Stimulated activated CD4-positive, alpha-beta T cell treated with anti-CD3 and anti-CD28 coated beads, Interleukin-4, amount 100 ng/mL, for 1 hour (primary cell): ENCODE measurements at places on chromosomes 6 and 20.
A peak's percentile ranks its signal among the peaks of the same experiment; 100 is the strongest.

- no peak for DNase-seq
These were observed 10.9 kb downstream of the FKBP1A start for GRCh38 chr20:1381753-1382591.

DNA sequence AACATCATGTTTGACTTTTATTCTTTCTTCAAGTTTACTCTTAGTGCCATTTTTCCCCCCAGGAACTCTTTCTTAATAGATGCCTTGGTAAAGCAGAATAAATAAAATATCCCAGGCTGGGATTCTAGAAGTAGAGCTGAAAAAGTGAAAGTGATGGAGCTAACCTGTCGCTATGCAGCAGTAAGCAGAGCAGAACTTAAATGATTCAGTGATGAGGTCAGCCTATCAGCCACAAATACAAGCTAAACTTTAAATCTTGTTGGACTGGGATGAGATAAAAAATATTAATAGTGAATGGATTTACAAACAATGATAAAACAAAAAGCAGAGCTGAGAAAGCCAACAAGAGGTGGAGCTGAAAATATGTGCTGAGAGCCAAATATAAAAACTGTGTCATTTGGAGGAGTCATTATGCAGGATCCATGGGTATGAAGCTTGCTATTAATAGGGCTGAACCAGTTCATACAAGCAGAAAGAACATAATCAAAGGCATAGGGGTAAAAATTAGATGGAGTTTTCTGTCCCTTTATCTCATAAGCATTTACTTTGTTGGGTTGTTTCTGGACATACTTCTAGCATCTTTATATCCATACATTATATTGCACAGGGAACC is 877.8 kb downstream of the EPHA7 start:
- DNase-seq: no peak

GRCh38 chr20:32009564-32009963 is 674 bp upstream of the CCM2L start:
- DNase-seq: no peak

DNA sequence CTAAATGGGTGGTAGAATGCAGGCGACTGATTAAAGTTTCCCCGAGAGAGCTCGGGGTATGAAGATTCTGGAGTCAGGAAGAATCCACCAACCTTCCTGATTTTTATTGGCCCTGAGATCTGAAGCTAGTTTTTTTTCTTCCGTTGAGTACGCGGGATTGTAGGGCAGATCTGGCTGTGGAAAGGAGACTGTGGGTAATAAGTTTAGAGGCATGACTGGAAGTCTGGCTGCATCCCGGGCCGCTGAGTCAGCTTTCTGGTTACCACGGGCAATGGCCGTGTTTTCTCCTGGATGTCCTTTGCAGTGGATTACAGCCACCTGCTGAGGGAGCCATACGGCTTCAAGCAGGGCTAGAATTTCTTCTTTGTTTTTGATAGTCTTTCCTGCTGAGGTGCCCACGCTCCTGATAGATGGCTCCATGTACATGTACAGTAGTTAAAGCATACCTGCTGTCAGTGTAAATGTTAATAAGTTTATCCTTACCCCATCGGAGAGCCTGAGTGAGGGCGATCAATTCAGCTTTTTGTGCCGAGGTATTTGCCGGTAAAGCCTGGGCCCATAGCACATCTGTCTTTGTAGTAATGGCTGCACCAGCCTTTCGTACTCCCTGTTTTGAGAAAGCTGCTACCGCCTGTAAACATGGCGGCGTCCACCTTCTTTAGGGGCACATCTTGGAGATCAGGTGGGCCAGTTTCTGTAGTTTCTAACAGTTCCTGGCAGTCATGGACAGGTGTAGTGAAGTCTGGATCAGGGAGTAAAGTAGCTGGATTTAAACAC is 154.0 kb downstream of the TRIM27 start:
- no peak for DNase-seq

DNA sequence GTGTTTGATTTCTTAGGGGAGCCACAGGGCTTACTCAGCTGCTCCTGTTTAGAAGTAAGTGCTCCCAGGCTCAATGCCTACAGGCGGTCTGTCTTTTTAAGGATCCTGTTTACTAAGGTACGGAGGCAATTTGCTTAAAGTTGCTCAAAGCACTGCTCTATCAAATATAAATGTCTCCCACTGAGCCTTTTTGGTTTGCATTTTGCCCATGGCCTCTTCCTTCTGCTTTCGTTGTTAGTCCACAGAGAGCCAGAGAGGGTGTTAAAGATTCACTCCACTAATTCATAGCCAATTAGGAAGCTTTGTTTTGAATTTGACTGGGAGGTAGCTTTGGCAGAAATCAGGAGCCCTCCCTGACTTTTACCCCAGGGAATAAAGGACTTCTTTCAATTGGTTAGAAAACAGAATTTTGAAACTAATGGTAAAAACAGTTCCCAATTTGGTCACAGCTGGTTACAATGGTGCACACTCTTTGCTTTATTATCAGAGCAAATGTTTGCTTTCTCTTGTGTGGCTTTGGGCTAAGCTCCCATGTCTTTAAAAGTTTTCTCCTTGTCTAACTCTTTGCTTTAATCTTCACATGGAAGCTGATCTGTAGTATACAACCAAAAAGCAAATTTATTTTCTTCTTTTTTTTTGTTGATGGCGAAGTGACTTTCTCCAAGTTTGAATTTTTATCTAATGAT is 126.2 kb downstream of the IMPG1 start:
- DNase-seq: no peak

- DNase-seq: no peak
These were observed 85.8 kb downstream of the LYRM4 start for GRCh38 chr6:5174756-5175549.

GRCh38 chr6:167229586-167229985 is 61.5 kb upstream of the UNC93A start:
- no peak for DNase-seq

DNA sequence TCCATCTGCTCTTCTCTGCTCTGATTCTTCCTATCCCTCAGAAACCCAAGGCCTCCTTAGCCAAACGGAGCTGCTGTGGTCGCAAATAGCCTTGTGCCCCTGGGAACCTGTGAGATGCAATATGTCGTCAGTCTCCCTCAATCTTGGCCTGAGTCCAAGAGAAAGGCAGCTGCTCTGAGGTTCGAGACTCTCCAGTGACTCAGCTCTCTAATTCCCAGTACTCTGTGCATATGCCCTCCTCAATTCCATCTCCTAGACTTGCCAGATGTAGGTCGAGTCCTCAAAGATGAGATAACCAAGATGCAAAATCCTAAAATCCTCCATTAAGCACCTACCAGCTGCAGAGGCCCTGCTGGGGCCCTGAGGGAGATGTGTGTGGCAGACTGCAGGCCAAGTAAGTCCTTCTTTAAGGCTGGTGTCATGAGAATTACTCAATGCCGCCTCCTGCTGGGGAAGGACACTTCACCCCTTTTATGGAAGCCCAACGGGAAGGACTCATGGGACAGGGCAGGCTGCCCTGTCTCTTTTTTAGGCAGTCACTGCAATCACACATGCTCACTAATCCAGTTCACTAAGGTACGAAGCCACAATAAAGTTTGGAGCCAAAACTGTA is 28.5 kb downstream of the C6orf15 start:
- peak; percentile 45 for DNase-seq

GRCh38 chr6:118122161-118122725 is 215.2 kb downstream of the SLC35F1 start:
- DNase-seq: no peak

GRCh38 chr6:25403150-25403549 is 124.0 kb downstream of the CARMIL1 start:
- DNase-seq: no peak

- DNase-seq: no peak
These were observed 31.2 kb upstream of the HBS1L start for GRCh38 chr6:135085700-135086413.

GRCh38 chr20:61449057-61449609 is 197.1 kb downstream of the CDH4 start:
- DNase-seq: no peak

DNA sequence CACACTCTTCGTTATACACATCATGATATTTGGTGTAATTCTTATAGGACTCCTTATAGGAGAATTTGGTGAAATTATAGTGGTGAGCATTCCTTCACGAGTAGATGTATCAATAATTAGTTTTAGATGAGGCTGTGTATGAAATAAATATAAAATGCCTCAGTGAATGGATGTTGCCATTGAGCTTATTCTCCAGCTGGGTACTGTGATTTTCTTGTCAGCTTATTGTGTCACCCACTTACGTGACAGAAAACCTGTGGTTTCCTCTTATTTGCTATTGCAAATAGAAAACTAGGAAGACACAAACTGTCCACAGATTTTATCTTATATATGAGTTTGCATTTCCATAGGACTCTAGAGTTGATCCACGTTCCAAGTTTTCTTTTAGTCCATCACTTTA is 439.9 kb upstream of the RNF217 start:
- DNase-seq: no peak
